ENCODE measurements at places on chromosomes 2 and 18. TPM values are rescaled to one million over a fixed set of nuclear protein-coding genes. Genes with fewer than 3 reads are reported as not detected.

FAM117B gene
- 4.7 TPM for total RNA-seq

SERPINB12 gene
- not detected for total RNA-seq

GPR75 gene
- 2.4 TPM for total RNA-seq

ASXL3 gene
- not detected for total RNA-seq

BCL2 gene
- 4.2 TPM for total RNA-seq

ARHGEF33 gene
- total RNA-seq, result 0.25 TPM

LIPT1 gene
- total RNA-seq, result 9.0 TPM

GPBAR1 gene
- not detected for total RNA-seq

ABCG8 gene
- not detected for total RNA-seq

PFN4 gene
- total RNA-seq, result 1.7 TPM

PAX8 gene
- total RNA-seq, result 1.5 TPM

DCDC2C gene
- total RNA-seq, result not detected

EML6 gene
- total RNA-seq, result 0.49 TPM

SP5 gene
- not detected for total RNA-seq

PPP1R1C gene
- not detected for total RNA-seq

GEN1 gene
- 51.2 TPM for total RNA-seq

CCDC148 gene
- total RNA-seq, result 9.1 TPM

NDC80 gene
- total RNA-seq, result 5.0 TPM

POTEI gene
- not detected for total RNA-seq

ASB18 gene
- not detected for total RNA-seq

CD207 gene
- not detected for total RNA-seq
